ENCODE measurements at places on chromosomes 1 and 21. TPM values are rescaled to one million over a fixed set of nuclear protein-coding genes. Genes with fewer than 3 reads are reported as not detected.

DNA sequence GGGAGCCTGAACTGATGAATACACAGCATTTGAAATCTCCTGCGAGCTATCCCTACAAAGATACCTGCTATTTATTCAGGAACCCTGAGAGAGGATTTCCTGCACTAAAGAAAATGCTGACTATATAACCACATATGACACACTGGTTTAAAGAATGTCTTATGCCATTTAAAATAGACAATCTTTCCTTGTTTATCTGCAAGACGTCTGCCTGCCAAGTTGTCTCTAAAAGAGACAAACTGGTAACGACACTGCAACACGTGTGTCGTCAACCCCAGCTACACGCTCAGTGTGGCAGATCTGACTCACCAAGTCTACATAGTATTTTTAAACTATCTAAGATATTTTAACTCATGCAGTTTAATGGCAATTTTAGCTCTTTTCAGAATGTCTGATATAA is 42.7 kb downstream of the APP start:
- H3K4me1 ChIP-seq = peaks cover 75% of the 10 kb centered on the region
- H3K36me3 ChIP-seq = no peaks in the 10 kb centered on the region
- no peaks in the 10 kb centered on the region for H3K27me3 ChIP-seq
- no peak overlapping the region for H3K4me3 ChIP-seq
- DNase-seq = no peak

Gene EFNA3
- 13.5 TPM for polyA plus RNA-seq

- DNase-seq = no peak
- no peak overlapping the region for H3K27ac ChIP-seq
- H3K4me1 ChIP-seq = no peaks in the 10 kb centered on the region
- H3K4me3 ChIP-seq = no peak overlapping the region
- H3K36me3 ChIP-seq = no peaks in the 10 kb centered on the region
- H3K27me3 ChIP-seq = no peaks in the 10 kb centered on the region
These were observed 92.9 kb downstream of the TRIM11 start for GRCh38 chr1:228313536-228314277.

DNA sequence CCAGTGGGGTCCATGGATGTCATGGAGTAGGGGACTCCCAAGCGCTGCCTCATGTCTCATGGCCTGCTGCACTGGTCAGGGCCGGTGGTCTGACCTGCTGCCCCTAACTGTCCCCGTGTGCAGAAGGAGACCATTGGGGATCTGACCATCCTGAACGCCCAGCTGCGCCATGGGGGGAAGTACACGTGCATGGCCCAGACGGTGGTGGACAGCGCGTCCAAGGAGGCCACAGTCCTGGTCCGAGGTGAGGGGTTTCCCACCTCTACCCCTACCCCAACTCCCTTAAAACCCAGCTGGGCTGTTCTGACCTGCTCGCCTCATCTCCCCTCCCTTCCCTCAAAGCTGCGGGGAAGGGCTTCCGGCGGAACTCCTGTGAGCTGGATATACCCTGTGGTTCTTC is 18.6 kb downstream of the TMEM81 start:
- H3K4me1 ChIP-seq = no peaks in the 10 kb centered on the region
- DNase-seq = no peak
- no peaks in the 10 kb centered on the region for H3K27me3 ChIP-seq
- H3K36me3 ChIP-seq = no peaks in the 10 kb centered on the region

GRCh38 chr1:164754088-164754600 is 195.2 kb downstream of the PBX1 start:
- peaks cover 33% of the 10 kb centered on the region for H3K4me1 ChIP-seq
- H3K27me3 ChIP-seq = no peaks in the 10 kb centered on the region
- no peak overlapping the region for H3K27ac ChIP-seq
- no peak overlapping the region for H3K4me3 ChIP-seq

Measured in GM23338 (cell line).